ENCODE measurements at places on chromosomes 4 and X.

- DNase-seq = peak; percentile 39
Measured at GRCh38 chr4:76430519-76431388, 4.3 kb upstream of the SHROOM3 start.

GRCh38 chr4:85151371-85151770 lies 184.9 kb upstream of the WDFY3 start:
- DNase-seq = no peak

DNA sequence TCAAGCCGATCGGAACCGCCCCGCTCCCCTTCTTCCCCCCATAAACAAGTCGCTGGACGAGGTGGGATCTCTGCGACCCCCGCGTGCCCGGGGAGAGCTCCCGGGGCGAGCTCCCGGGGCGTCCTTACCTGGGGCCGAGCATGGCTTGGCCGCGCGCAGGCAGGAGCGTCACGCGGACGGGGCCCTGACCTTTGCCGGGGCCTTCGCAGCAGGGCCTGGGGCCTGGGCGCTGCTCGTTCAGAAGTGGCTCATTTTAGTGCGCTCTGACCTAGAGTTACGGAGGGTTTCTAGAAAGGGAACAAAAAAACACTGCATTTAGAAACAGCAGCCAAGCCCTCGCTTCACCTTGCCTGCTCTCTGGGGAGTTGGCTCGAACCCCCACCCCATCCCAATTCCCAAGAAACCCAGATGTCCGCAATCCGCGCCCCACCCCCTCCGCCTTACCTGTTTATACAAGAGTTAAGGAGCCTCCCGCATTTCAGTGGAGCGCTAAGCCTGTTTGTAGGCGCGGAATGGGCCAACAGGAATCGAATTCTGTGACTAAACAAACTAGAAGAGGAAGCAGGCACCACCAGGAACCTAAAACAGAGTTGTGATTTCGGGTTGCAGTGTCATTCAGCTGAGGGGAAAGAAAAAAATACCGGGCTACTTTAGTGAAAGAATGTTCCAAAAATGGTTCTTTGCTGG lies 814 bp upstream of the RBM47 start:
- DNase-seq = no peak

GRCh38 chrX:103697687-103698086 lies 11.2 kb upstream of the MORF4L2 start:
- no peak for DNase-seq

- peak; percentile 58 for DNase-seq
Measured at GRCh38 chr4:123599920-123600810, 203.6 kb downstream of the SPRY1 start.

GRCh38 chr4:3369781-3370674 lies 71.7 kb upstream of the HGFAC start:
- peak; percentile 26 for DNase-seq

GRCh38 chr4:10832806-10833628 lies 148.4 kb upstream of the CLNK start:
- no peak for DNase-seq

GRCh38 chr4:8393593-8394038 lies 46.9 kb downstream of the ACOX3 start:
- peak; percentile 42 for DNase-seq

GRCh38 chr4:6676722-6677558 lies 16.7 kb upstream of the S100P start:
- no peak for DNase-seq

- no peak for DNase-seq
Measured at GRCh38 chrX:136417806-136418205, 69.9 kb upstream of the BRS3 start.

GRCh38 chr4:161314371-161314770 lies 849.4 kb downstream of the FSTL5 start:
- DNase-seq = no peak

- no peak for DNase-seq
Measured at GRCh38 chr4:85092536-85092935, 126.0 kb upstream of the WDFY3 start.

- no peak for DNase-seq
Measured at GRCh38 chr4:185399466-185399865, 2.8 kb downstream of the ANKRD37 start.

DNA sequence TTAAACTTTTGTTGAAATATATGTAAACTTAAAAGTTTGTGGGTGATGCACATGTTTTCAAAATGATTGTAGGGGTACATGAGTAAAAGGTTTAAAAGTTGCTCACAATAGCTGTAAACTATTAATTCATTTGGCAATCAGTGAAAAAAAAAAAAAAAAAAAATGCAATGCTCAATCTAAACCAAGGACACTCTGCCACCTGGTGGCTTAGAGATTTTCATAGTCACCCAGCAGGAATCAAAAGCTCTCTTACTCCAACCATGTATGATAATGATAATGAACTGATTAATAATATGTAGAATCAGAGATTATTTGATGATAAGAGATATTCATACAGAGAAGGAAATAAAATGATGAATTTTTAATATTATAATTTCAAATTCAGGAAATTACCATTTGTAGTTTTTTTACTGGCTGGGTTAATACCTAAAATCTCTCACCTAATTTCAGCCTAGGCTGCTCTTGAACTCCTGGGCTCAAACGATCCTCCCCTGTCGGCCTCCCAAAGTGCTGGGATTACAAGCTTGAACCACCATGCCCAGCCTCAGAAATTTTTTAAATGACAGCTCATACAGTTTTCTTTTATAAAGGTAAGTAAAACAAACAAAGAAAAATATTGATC lies 46.9 kb upstream of the SLC25A4 start:
- DNase-seq = peak; percentile 63

DNA sequence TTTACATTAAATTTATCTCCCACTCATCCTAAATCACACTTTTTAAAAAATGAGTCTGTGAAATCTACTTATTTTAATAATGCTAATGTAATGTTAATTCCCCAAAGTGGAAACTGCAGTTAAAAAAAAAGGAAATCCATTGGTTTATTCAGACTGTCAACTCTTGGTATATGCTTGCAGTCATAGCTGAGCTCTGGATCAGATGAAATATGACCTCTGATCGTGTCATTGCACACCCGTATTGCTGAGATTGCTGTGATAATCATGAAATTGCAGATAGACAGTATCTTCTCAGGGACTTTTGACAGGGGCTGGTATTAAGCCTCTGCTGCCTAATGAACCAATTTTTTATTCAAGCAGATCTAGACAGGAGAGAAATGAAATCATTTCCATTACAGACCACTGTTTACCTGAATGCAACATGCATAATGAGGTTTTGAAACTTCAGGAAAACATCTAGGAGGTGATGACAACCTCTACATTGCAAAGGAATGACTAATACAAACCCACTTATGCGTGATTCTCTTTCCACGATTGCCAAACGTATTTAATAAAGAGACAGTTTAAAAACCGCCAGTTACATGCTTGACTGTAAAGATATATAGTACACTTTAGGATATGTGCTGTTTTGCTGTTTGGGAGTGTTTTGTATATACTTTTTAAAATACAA lies 138.3 kb upstream of the PUDP start:
- DNase-seq = no peak

DNA sequence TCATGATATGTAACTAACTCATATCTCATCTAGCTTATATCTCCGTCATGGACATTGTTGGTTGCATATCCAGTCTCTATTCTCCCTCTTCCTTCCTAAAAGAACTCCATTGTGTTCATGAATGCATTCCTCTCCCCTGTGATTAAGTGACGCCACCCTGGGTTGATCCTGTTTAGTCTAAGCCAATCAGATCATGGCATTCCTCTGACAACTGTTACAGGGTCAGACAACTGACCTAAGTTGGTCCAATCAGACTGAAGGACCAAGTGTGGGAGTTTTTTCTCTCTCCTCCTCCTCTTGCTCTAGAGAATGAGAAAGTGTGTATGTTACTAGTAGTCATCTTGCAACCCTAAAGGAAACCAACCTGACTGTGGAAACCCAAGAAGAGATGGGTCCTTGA lies 3.6 kb downstream of the APOO start:
- peak; percentile 23 for DNase-seq

DNA sequence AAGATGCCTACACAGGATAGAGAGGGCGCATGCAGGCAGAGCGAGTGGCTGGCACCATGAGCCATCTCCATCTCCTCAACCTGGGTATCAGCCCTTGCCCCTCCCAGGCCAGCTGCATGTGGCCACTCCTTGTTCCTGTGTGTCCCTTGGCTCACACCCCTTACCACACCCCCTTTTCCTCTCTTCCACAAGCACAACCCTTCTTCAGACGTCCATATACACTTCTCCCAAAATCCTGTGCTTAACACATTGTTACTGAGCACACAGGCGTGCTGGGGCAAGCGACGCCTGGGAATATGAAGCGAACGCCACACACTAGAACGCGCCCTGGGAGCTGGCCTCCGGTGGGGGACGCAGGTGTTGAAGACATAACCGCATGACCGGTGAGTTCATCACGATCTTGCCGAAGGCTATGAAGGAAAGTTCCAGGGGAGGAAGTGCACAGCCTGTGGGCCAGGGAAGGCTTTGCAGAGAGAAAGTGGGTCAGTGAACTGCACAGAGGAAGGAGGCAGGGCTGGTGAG lies 19.1 kb upstream of the KIAA0232 start:
- no peak for DNase-seq

- no peak for DNase-seq
Measured at GRCh38 chr4:188975271-188975670, 836.0 kb downstream of the TRIML1 start.

DNA sequence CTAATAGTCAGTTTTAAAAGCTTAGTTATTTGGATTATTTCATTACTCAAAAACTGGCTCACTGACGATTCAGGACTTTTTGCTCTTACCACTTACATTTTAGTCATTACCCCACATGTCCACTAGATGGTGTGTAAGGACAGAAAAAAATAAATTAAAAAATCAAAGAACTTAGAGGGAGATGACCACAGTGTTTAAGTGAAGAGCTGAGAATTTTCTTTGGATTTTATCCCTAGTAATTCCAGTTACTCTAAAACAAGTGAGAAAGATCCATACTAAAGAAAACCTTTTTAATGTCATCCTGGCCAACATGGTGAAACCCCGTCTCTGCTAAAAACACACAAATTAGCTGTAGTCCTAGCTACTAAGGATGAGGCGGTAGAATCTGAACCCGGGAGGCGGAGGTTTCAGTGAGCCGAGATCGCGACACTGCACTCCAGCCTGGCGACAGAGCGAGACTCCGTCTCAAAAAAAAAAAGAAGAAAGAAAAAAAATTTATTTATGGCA lies 26.4 kb upstream of the TMPRSS11B start:
- peak; percentile 25 for DNase-seq

DNA sequence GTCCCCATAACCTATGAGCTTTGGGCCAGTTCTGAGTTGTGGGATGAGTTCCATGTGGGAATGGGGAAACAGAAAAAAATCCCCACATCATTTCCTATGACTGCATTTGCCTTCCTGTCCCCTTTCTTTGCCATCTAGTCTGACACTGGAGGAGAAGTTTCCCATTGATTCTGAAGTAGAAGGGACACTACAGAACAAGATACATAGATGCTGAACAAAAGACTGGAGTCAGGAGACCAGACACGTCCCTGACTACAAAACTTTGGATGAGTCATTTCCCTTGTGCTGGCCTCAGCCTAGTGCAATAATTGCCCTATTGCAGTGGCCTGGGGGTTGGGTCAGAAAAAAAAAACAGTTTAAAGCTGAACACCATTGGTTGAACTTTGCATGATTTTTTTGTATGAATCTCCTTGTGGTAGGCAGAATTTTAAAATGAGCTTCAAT lies 22.1 kb downstream of the BEX3 start:
- DNase-seq = no peak

DNA sequence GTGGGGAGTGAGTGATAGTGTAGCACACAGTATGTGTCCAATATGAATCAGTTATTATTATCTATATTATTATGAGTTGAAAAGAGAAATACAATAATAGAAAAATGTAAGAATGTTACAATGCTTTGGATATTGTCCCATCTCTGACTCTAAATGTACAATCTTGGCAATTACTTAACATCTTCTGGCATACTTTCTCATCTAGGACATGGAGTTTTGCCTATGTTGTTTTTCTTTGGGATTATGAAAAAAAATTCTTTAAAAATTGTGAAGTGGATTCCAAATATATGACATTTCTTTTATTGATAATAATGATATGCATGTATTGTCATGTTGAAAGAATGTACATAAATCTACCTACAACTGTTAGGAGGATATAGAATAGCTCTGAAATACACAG lies 84.1 kb downstream of the TBCK start:
- DNase-seq = no peak

- DNase-seq = no peak
Measured at GRCh38 chr4:2354118-2354517, 64.3 kb downstream of the ZFYVE28 start.

DNA sequence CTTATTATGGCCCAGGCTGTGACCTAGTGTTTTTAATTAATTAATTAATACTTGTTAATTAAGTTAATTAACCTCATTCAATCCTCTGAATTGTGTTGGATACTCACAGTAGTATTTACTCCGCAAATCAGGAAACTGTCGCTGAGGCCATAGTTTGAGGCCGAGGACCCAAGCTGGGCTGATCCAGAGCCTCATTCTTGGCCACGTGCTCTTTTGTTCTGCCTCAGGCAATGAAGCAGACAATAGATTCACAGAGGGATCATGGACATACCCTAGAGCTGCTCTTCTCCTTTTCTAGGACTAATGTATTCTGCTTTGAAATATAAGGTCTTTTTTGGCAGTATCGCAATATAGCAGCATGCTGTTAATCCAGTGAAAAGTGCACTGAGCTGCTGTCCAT lies 24.0 kb upstream of the SNCA start:
- DNase-seq = no peak

DNA sequence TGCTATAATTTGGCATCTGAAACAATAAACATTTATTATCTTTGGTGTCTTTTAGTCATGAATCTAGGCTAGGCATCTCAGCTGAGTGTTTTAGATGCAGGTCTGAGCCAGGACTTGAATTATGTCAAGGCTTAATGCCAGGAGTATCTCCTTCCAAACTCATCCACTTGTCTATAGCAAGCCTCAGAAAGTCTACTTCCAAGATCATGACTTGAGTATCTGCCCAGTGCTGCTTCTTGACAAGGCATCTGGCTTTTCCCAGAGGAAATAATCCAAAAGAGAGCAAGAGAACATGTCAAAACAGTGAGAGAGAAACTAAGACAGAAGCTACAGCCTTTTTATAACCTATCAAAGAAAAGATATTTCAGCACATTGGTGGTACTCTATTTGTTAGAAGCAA lies 1052.1 kb upstream of the PCDH10 start:
- no peak for DNase-seq

DNA sequence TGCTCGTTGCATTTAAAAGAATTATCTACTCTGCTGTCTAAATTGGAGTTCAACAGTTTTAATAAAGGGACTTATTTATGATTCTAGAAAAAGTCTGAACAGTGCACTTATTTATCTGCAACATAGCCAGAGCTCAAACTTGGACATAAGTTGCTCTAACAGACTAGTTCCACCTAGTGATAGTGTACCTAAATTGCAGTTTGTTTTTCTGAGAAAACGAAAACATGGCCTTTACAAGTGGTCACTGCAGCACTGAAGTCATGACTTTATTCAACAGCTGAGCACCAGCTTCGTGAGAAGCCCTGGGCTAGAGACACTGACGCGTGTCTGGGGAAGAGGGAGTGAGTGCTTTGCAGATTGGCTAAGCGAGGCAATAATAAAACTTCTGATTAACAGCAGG lies 77.3 kb upstream of the IGSF1 start:
- no peak for DNase-seq

- no peak for DNase-seq
Measured at GRCh38 chr4:15793506-15794363, 15.6 kb downstream of the CD38 start.
